ENCODE measurements at places on chromosomes 2 and 18. TPM values are rescaled to one million over a fixed set of nuclear protein-coding genes. Genes with fewer than 3 reads are reported as not detected.

DNA sequence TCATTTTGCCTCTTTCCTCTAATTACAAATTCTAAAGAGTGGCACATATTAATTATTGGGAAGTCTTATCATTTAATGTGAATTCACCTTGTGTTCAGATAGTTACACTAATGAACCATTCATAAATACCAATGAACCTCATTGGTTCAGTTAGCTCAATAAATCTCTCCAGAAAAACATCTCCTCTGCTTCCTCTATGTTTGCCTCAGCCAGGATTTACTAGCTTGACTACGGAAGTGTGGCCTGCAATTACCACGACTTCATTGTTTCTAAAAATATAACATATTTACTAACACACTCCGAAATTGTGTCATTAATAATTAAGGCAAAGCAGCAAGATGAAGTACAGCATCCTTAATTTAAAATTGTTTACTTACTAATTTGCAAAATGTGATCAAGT, 103.3 kb downstream of the PLA2R1 start:
- DNase-seq, result no peak

DNA sequence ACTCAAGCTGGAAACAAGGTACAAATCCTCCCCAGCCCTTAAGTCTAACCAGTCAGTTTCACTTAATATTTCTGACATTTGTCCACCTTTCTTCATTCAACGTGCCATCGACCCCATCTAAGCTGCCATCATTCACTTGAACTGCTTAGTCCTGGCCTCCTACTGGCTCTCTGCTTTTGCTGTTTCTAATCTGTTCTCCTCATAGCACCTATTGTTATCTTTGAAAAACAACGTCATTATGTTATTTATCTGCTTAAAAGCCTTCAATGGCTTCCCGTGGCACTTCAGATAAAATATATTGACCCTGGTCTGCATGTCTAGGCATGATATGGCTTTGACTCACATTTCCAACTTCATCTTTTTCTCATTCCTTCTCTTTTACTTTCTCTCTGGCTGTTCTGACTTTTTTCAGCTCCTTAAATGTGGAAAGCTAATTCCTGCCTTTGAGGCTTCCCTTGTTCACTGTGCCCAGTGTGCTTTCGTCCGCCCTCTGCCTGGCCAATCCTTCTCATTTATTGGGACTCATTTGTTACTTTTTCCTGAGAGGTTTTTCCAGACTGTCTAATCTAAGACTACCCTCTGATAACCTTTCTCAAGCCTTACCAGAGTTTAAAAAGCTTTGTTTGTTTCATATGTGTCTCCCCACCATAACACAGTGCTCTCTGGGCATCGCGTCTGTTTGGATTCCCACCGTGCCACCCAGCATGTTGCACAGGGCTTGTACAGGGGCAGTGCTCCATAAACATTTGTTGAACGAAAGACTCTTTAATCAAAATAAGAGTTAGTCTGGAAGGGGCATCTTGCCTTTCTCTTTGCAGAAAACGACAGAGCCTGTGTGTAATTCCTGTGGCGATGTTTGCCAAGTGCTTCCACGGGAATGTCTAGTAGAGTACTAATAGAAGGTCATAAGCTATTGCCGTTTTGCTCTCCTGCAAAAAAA, 183.9 kb downstream of the FMNL2 start:
- no peak for DNase-seq

GRCh38 chr2:230957756-230958391, 32.8 kb upstream of the GPR55 start:
- no peak for DNase-seq

DNA sequence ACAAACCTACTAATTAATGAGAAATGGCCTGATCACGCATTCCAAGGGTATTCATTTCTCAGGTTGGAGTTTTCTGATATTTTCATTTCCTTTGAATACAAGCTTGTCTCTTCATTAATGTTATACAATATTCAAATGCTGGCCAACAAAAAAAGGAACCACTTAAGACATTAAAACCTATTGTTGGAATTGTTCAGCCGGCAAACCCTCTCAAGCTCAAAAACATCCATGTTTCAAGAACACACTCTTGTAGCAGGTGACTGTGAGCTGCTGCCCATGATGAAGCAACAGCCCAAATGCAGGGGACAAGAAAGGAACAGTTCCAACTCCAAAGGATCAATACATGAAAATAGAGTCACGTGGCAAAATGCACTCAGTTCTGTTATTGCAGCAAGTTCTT, 454.5 kb downstream of the BCL11A start:
- DNase-seq, result no peak

- no peak for DNase-seq
Observed at GRCh38 chr18:9810994-9811705, 74.6 kb upstream of the TXNDC2 start.

- DNase-seq, result no peak
Observed at GRCh38 chr2:122180972-122181371, 425.5 kb downstream of the TSN start.

DNA sequence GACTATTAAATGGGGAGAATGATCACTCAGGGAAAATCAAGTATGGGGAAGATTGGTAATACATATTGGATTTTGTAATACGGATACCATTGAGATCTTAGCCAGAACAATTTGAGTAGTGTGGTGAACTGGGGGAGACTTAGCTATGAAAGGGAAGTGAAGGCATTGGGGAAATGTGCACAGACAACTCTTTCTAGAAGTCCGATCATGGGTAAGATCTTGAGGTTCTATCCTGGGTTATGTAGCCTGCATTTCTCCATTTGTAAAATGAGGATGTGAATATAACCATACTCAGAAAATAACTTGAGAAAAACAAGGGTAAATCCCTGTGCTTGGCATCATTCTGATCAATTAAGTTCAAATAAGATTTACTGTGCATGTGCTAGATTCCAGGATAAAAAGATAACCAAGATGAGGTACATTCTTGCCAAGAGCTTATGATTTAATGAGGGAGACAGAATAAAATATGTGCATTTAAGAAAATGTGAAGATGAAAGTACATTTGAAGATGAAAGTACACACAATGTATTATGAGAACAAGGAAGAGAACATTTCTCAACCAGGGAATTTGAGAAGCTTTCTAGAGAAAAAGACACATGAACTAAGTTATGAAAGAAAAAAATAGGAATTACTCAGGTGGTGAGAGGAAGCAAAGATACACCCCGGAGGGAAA, 49.5 kb downstream of the SLC40A1 start:
- DNase-seq, result no peak

GRCh38 chr18:54802686-54803395, 25.4 kb upstream of the RAB27B start:
- no peak for DNase-seq

- DNase-seq, result no peak
Observed at GRCh38 chr2:64414736-64415435, 39.1 kb upstream of the LGALSL start.

GRCh38 chr2:201472411-201472810, 20.9 kb downstream of the STRADB start:
- DNase-seq, result no peak

- no peak for DNase-seq
Observed at GRCh38 chr2:112818094-112818902, 18.3 kb downstream of the IL1B start.

DNA sequence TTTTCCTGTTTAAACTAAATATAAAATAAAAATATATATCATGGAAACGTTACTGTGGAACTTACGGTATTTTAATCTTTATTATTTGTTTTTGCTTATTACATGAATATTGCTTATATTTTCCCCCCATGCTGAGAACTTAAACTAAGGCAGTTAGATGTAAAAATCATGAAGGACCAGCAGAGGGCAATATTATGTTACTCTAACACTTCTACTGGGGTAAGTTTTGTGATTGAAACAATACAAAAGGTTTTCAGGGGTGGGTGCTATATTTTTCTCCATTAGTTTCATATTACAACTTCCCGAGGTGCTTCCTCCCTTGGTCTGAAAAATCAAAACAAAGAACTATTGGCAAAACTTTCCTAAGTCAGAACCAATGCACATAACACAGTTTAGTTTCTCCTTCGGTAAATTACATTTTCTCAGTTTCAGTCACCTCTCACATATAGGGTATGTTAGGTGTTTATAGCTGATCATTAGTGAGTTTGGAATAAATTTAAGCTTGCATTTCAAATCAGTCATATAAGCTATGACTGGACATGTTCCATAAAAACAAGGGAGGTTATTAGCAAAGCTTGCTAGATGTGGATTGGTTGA, 54.8 kb downstream of the ZNF407 start:
- DNase-seq, result no peak

DNA sequence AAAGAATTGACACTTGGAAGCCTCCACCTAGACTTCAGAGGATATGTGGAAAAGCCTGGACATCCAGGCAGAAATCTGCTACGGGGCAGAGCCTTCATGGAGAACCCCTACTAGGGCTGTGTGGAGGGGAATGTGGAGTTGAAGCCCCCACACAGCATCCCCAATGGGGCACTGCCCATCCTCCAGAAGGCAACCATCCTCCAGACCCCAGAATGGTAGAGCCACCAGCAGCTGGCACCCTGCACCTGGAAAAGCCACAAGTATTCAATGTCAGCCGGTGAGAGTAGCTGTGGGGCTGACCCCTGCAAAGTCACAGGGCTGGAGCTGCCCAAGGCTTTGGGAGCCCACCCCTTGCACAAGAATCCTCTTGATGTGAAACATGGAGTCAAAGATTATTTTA, 53.6 kb upstream of the SNTG2 start:
- no peak for DNase-seq

GRCh38 chr2:177530561-177530960, 138.0 kb downstream of the AGPS start:
- no peak for DNase-seq

GRCh38 chr18:74651327-74652128, 53.9 kb downstream of the ZNF407 start:
- no peak for DNase-seq

DNA sequence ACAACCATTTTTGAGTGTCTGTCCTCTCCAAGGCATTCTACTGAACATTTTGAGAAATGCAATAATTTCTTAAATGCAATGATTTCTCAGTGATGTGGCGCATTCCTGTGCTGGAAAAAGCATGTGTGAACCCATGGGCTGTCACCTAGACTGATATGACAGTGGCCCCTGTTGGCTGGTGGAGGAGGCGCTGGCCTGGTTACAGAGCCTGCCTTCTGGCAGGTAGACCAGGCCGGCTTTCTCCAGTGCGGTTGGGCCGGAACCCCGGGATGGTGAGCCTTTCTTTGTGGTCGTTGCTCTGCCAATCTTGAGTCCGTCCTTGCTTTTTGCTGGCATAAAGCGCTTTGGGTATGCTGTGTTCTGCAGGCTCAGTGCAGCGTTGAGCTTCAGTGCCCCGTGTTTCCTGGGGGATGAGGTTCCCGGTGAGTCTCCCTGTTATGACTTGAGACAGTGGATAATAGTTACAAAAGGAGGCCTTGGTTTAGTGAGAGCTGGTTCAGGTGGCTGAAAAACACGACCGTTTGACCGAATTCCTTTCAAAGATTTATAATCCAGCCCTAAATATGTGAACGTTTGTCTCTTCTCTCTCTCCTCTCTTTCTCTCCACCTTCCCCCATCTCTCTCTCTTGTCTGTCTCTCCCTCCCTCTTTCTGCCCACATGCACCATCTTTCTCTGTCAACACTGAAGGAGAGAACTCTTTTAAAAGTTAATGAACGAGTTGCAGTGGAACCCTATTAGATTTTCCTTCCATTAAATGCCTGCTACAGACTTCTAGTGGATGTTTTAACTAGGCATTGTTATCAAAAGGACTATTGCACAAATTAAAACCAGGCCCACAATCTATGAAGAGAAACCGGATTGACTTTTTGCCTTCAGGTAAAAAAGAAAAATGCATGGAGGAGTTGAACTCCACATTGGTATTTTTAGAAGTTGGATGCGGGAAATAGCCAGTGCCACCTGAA, 34.0 kb downstream of the TSHZ1 start:
- no peak for DNase-seq

DNA sequence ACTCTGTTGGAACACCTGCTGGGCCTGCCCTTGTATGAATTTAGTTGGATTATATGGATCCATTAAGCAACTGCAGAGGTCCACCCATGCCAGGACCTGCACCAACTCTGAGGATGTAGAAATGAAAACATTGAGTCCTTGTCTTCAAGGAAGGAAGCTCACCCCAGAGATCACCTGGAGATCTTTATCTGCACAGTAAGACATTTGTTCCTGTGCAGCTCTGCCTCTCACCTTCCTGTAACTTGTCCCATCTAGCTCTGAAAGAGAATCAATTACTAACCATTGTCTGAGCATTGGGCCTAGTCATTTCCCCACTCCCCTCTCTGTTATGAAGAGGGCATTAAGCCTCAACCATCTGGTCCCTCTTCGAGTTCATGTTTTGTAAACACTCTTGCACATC, 105.2 kb upstream of the YWHAQ start:
- peak; percentile 48 for DNase-seq

DNA sequence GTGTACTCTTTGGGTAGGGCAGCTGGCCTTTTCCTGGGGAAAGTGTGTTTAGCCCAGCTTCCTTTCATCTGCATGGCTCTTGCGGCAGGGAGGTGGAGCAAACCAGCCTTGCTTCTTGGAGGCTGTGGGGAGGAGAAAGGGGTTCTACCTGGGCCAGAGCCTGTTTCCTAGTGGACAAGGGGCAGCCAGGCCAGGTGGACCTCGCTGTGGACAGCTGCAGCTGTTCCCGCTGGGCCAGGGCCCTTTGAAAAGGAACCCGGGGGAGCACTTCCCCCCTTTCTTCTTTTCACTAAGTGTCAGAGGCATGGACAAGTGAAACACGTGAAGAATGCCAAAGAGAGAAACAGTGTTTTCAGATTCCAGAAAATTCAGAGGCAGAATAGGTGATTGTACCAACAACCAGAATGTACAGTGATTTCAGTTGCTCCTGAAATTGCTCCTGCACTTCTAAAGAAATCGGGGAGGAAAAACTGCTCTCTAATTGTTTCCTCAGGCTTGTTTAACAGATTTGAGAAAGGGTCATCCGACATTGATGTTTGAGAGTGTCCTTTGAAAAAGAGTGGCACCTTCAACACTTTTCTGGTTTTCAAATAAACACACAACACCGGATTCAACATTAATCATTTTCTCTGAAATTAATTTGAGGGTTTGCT, 3.9 kb downstream of the GLI2 start:
- no peak for DNase-seq

RIF1 gene
- 39.4 TPM for total RNA-seq

SFTPB gene
- not detected for total RNA-seq

DSC3 gene
- total RNA-seq, result not detected

DPP4 gene
- 0.35 TPM for total RNA-seq

RFX8 gene
- not detected for total RNA-seq

CIB4 gene
- total RNA-seq, result not detected

AGPS gene
- total RNA-seq, result 107 TPM

C2orf68 gene
- total RNA-seq, result 48.6 TPM

RESP18 gene
- not detected for total RNA-seq

IL1RL1 gene
- 0.55 TPM for total RNA-seq

UGT1A10 gene
- total RNA-seq, result not detected

QPCT gene
- 3.0 TPM for total RNA-seq

IL36A gene
- not detected for total RNA-seq
